Fibroblast of the aortic adventitia (primary cell): ENCODE measurements at places on chromosomes 1 and 21. TPM values are rescaled to one million over a fixed set of nuclear protein-coding genes. Genes with fewer than 3 reads are reported as not detected.
A peak's percentile ranks its signal among the peaks of the same experiment; 100 is the strongest.

DNA sequence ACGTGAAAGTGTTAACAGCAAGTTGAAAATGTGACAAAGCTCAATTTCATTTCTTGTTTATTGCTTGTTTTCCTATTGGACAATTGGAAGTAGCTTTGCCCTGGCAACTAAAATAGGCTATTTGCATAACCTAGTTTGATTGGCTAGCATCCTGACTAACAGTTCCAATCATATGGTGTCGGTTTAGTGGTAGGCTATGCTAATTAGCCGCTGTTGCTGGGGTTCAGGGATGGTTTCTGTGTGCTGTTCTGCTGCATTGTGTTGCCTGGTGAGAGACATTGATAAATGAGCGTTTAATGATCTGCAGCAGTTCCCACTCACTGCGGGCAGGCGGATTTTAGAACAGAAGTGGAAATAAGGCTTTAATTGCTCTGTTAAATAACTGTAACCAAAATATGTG lies 68.5 kb downstream of the DYRK1A start:
- peak; percentile 91 for DNase-seq

CNR2 gene
- under 0.01 TPM in 1 of 2 replicates, not detected in the other for total RNA-seq

IGSF5 gene
- 0.09 TPM in 1 of 2 replicates, not detected in the other for total RNA-seq

TFF1 gene
- not detected in 2 replicates for total RNA-seq

GPR25 gene
- not detected in 2 replicates for total RNA-seq

DNA sequence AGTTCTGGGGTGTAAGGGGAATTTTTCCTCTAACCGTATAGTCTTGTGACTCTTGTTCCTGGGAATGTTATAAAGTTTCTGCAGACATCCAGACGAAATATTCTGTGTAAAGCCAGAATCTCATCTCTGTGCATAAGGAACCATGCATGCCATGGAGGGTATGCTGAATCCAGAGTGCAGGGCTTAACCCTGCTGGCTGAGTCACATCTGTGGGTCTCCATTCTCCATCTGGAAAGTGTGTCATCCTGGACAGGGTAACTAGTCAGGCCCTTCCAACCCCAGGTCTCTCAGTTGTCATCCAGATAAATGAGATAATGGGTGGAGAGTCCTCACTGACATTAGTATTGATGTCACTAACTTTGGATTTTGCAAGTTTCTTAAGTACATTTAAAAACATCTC lies 48.8 kb downstream of the ATP5PO start:
- peak; percentile 36 for DNase-seq

- DNase-seq, result peak; percentile 77
These were observed 720 bp upstream of the TMCC2 start for GRCh38 chr1:205226868-205227583.

DNA sequence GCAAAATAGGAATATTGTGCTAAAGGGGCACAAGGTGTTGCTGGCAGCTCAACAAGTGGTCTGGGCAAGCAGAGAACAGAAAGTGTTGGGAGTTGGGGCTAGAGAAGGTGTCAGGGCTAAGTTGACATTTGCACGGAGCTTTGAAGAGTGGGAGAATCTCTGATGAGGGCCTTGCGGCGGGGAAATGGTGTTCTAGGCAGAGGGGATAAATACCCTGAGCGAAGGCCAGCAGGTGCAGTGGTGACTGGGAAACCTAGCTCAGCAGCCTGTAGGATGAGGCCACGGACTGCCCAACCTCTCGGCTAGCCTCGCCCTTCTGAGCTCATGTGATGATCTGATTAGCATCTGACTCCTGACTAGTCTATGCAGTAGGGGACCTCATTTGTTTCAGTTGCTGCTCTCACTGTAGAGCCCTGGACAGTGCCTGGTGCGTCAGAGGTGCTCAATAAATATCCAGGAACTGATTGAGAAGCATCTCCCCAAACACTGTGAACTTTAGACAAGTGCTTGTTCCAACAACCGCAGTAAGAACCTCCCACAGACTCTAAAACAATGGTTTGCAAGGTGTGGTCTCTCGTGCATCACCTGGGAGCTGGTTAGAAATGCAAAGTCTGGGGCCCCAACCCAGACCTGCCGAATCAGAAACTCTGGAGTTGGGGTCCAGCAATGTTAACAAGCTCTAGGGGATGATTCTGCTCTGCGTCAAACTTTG lies 1.0 kb upstream of the FOXO6 start:
- no peak for DNase-seq

GRCh38 chr1:7322283-7322785 lies 448.8 kb upstream of the VAMP3 start:
- no peak for DNase-seq

DNAJC16 gene
- 8.6 and 20.0 TPM in 2 replicates for total RNA-seq

GRCh38 chr1:216081445-216081844 lies 341.8 kb downstream of the USH2A start:
- no peak for DNase-seq

NPR1 gene
- 1.5 and 24.0 TPM in 2 replicates for total RNA-seq

GRCh38 chr1:15620155-15620545 lies 2.9 kb downstream of the DDI2 start:
- no peak for DNase-seq

- DNase-seq, result no peak
These were observed 513.6 kb downstream of the USP25 start for GRCh38 chr21:16243396-16243795.

GRCh38 chr1:39337067-39337466 lies 132.6 kb downstream of the MACF1 start:
- no peak for DNase-seq

GRCh38 chr1:56404066-56404465 lies 175.3 kb downstream of the PLPP3 start:
- DNase-seq, result peak; percentile 27

- peak; percentile 67 for DNase-seq
These were observed 19.3 kb upstream of the SAMD11 start for GRCh38 chr1:904310-904950.

- DNase-seq, result no peak
These were observed 56.0 kb upstream of the CNIH3 start for GRCh38 chr1:224559981-224560728.

GRCh38 chr1:99964806-99965205 lies 5.0 kb upstream of the SLC35A3 start:
- DNase-seq, result no peak

DNA sequence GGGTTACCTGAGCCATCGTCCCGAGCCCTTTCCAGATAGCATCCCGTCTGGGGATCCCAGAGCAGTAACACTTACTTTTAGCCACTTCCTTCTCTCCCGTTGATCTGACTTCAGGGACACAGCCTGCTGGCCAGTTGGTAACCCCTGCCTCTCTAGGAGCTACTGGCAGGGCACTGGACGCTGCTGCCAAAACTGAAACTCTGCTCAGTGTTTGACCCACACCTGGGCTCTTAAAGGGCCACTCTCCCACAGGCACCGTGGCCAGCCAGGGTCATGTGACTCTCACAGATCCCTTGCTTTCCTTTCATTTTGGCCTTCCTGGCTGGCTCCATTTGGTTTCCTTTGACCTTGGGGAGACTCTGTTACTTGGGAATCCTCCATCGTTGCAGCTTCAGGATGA lies at the start of gene PIGR:
TSS of gene PIGR (minus strand) at position 206 of the 400 bp plus-strand sequence. CDS start 5,935 bp downstream, outside the sequence.
- DNase-seq, result no peak
